Testis (tissue), 5 donors: ENCODE measurements at places on chromosomes 4 and X. TPM values are rescaled to one million over a fixed set of nuclear protein-coding genes. Genes with fewer than 3 reads are reported as not detected.

The FGF5 gene
- total RNA-seq = not detected

The SORCS2 gene
- total RNA-seq = 2.9 TPM

The CXCL8 gene
- not detected for total RNA-seq

The NUDT10 gene
- 175 TPM for total RNA-seq

The GRIA3 gene
- total RNA-seq = 2.0 TPM

The FAM47A gene
- 1.9 TPM for total RNA-seq

The RASSF6 gene
- 0.06 TPM for total RNA-seq

The F11 gene
- total RNA-seq = not detected

The F8 gene
- total RNA-seq = 35.2 TPM

The SLC10A6 gene
- total RNA-seq = 1.5 TPM

The LIAS gene
- 31.1 TPM for total RNA-seq

The ADH1A gene
- not detected for total RNA-seq

The FATE1 gene
- total RNA-seq = 1,316 TPM

The ENPP6 gene
- 3.5 TPM for total RNA-seq

The STATH gene
- total RNA-seq = not detected

DNA sequence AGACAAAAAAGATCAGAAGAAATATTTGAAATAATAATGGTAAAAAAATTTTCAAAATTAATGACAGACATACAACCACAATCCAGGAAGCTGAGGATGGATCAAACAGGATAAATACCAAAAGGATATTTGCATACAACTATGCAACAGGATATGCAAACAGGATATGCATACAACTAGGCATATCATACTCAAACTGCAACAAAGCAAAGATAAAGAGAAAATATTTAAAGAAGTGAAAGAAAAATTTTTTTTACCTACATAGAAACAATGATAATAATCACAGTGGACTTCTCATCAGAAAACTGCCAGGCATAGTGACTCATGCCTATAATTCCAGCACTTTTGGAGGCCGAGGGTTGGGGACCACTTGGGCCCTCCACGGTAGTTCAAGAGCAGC, 11.3 kb upstream of the DHX15 start:
- H3K4me1 ChIP-seq = no peaks in the 10 kb centered on the region
- H3K27ac ChIP-seq = no peak overlapping the region
- no peaks in the 10 kb centered on the region for H3K27me3 ChIP-seq
- no peaks in the 10 kb centered on the region for H3K36me3 ChIP-seq
- no peak for DNase-seq

GRCh38 chrX:96621811-96622210, 62.8 kb upstream of the DIAPH2 start:
- no peaks in the 10 kb centered on the region for H3K4me1 ChIP-seq
- H3K36me3 ChIP-seq = no peaks in the 10 kb centered on the region
- H3K27me3 ChIP-seq = no peaks in the 10 kb centered on the region
- H3K4me3 ChIP-seq = no peak overlapping the region
- H3K27ac ChIP-seq = no peak overlapping the region

- no peaks in the 10 kb centered on the region for H3K36me3 ChIP-seq
- no peak overlapping the region for H3K27ac ChIP-seq
- H3K4me1 ChIP-seq = peaks cover 8% of the 10 kb centered on the region
- DNase-seq = peak; percentile 15
These were observed 88.3 kb downstream of the CLCN4 start for GRCh38 chrX:10244915-10245622.

DNA sequence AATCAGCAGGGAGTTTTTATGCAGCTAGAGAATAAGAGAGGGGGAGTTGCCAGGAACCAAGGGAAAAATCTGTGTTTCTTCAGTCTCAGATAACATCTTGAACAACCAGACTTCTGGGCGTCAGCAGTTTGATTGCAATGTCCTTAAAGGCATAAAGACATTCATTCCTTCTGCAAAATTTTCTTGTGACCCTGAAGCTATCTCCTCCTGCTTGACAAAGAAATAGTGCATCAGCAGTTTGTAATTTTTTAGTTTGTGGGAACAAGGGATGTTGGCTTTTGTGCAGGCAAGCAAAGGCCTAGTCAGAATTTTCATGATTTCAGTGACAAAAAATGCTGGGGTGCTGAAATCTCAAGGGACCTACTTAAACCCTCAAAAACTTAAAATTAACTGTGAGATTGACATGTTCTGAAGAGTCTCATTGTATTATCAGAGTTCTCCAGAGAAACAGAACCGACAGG, 125.8 kb upstream of the UNC5C start:
- no peaks in the 10 kb centered on the region for H3K36me3 ChIP-seq
- DNase-seq = peak; percentile 41
- H3K4me3 ChIP-seq = no peak overlapping the region
- H3K4me1 ChIP-seq = peaks cover 4% of the 10 kb centered on the region

DNA sequence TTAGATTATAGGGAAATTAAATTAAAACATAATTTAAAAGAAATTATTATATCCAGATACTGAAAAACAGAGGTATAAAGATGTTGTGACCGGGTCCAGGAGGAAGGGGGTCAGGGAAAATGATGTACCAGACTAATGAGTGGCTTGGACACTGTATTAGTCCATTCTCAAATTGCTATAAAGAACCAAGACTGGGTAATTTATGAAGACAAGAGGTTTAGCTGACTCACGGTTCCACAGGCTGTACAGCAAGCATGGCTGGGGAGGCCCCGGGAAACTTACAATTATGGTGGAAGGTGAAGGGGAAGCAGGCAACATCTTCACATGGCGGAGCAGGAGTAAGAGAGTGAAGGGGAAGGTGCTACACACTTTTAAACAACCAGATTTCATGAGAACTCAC, 3.4 kb upstream of the FAM9B start:
- H3K27me3 ChIP-seq = no peaks in the 10 kb centered on the region
- DNase-seq = no peak
- no peak overlapping the region for H3K4me3 ChIP-seq
- H3K27ac ChIP-seq = no peak overlapping the region

GRCh38 chr4:13830449-13830848, 202.9 kb upstream of the BOD1L1 start:
- H3K36me3 ChIP-seq = no peaks in the 10 kb centered on the region
- H3K27me3 ChIP-seq = no peaks in the 10 kb centered on the region
- H3K4me1 ChIP-seq = no peaks in the 10 kb centered on the region
- no peak for DNase-seq

DNA sequence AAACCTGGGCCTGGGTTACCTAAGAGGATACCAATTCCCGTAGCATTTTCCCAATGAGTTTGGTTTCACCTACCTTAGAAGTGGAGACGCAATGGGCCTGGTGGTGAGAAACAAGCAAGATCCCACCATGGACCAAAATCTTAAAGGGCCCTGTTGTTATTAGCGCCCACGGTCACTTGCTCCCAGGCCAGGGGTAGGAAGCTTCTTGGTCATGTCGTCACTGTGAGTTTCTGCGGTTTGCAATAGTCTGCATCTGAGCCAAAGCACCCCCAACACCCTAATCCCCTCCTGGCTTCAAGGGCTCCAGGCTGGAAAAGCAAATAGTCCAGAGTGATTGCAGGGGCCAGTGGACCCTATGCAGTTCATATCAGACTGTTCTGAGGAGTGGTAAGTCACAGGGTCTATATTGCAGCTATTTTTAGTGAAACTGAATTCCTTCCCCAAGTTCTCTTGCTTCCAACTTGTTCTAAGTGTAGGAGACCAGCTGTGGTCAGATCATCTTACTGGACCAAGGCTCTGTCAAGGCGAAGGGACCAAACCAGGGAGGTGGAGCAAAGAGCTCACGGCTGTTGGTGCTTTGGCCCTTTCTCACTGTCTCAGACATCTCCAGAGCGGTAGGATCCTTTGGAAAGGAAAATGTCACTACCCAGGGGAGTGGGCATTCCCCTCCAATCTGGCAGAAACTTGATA, 307.9 kb upstream of the F9 start:
- H3K27me3 ChIP-seq = no peaks in the 10 kb centered on the region
- H3K27ac ChIP-seq = no peak overlapping the region
- H3K4me3 ChIP-seq = no peak overlapping the region
- H3K4me1 ChIP-seq = no peaks in the 10 kb centered on the region
- DNase-seq = no peak

DNA sequence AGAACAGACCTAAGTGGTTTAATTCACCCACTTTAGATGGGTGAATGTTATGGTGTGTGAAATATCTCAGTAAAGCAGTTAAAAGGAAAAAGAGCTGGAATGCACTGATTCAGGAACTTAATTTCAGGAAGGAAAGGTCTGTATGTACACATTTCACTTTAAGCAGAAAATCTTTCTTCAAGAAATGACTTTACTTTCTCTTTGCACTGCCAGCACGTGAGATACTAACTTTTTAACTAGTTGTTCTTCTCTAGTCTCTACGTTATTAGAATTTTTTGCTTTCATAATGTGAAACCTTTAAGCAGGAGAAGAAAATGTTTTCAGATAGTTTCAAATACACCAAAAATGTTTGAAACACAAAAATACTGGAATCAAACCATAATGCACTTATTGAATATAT, 18.8 kb downstream of the C4orf46 start:
- H3K4me1 ChIP-seq = no peaks in the 10 kb centered on the region
- DNase-seq = no peak
- no peaks in the 10 kb centered on the region for H3K27me3 ChIP-seq

DNA sequence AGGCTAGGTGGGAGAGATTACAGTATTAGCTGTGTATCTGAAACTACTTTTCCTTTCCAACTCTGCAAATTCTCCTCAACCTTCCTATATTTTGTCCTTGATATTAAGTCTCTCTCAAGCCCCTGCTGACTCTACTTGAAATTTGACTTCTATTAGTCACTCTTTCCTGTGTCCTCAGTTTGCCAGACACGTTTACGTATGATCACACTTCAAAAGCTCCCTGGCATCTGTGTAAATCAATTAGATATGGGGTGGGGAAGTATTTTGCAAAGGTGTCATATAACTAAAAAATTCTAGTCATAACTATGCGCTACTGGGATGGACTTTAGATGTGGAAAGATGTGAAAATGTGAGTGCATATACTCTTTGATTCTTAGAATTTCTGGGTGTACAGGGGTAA, 67.4 kb upstream of the ARHGAP24 start:
- H3K27me3 ChIP-seq = no peaks in the 10 kb centered on the region
- H3K4me1 ChIP-seq = no peaks in the 10 kb centered on the region
- no peak overlapping the region for H3K4me3 ChIP-seq
- H3K27ac ChIP-seq = no peak overlapping the region
- no peaks in the 10 kb centered on the region for H3K36me3 ChIP-seq

DNA sequence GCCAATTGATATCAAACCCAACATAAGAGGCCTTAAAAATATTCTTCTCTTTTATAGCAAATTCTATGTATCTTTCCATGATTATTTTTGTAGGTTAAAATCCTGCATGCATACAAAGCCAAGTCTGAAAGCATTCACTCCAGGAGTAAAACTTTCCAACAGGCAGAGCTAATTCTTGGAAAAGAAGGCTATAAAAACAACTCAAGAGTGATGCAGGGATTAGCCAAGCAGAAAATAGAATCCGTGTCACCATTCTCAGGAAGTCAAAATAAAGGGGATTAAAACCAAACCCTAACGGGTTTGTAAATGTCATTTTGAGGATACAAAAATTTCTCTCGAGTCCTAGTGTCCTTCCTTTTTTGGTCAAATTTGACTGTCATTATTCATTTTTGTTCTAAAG, 412.4 kb downstream of the DMD start:
- H3K4me1 ChIP-seq = no peaks in the 10 kb centered on the region
- H3K27ac ChIP-seq = no peak overlapping the region
- no peak overlapping the region for H3K4me3 ChIP-seq
- H3K27me3 ChIP-seq = no peaks in the 10 kb centered on the region
- no peaks in the 10 kb centered on the region for H3K36me3 ChIP-seq

- peaks cover 4% of the 10 kb centered on the region for H3K4me1 ChIP-seq
- H3K4me3 ChIP-seq = no peak overlapping the region
- H3K27ac ChIP-seq = no peak overlapping the region
- DNase-seq = no peak
- H3K27me3 ChIP-seq = no peaks in the 10 kb centered on the region
- no peaks in the 10 kb centered on the region for H3K36me3 ChIP-seq
These were observed 689.4 kb upstream of the ATOH1 start for GRCh38 chr4:93139118-93139517.

- peaks cover 35% of the 10 kb centered on the region for H3K4me1 ChIP-seq
- H3K27ac ChIP-seq = no peak overlapping the region
- DNase-seq = no peak
- H3K4me3 ChIP-seq = no peak overlapping the region
- no peaks in the 10 kb centered on the region for H3K27me3 ChIP-seq
These were observed 5.7 kb downstream of the LETM1 start for GRCh38 chr4:1850276-1850675.

DNA sequence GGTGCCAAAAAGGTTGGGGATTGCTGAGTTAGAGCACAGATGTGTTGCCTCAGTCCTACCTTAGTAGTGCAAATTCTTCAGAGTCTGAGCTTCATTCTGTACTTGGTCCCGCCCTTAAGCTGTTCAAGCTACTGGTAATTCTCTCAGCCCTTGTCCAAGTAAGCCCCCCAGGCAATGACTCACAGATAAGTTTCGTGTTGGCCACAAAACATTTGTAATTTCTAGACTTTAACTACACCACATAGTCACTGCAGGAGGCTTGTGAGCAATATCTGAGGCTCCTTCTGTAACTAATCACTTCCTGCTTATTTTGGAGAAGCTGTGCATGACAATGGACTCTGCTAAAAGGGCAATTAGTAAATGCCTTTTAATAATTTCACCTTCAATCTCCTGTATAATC, 1420.5 kb downstream of the PCDH7 start:
- no peaks in the 10 kb centered on the region for H3K36me3 ChIP-seq
- H3K4me1 ChIP-seq = no peaks in the 10 kb centered on the region
- H3K27ac ChIP-seq = no peak overlapping the region
- DNase-seq = no peak

DNA sequence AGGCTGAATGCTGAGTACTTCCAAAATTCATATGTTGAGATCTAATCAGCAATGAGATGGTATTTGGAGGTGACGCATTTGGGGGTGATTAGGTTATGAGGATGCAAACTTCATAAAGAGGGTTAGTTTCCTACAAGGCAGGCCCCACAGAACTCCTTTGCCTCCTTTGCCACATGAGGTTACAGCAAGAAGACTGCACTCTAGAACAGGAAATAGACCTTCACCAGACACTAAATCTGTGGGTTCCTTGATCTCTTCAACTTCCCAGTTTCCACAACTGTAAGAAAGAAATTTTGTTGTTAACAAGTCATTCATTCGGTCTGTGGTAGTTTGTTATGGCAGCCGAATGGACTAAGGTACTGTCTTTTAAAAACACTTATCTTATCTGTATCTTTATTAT, 681.9 kb upstream of the HS3ST1 start:
- H3K27ac ChIP-seq = no peak overlapping the region
- H3K36me3 ChIP-seq = no peaks in the 10 kb centered on the region
- H3K4me3 ChIP-seq = no peak overlapping the region
- no peak for DNase-seq
- H3K4me1 ChIP-seq = no peaks in the 10 kb centered on the region

DNA sequence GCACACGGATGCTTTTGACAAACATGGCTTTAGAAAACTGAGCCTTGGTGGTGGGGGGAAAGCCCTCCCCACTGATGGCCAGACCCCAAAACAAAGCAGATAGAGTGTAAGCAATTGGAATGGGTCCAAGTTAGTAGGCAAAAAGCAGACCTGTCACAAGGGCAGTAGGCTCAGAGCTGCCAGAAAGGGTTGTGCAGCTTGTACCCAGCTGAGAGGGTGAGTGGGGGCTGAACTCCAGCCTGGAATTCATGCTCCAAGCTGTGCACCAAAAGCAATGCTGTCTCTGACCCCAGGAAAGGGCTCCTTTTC, 101.1 kb upstream of the TEX13D start:
- no peak overlapping the region for H3K4me3 ChIP-seq
- no peaks in the 10 kb centered on the region for H3K36me3 ChIP-seq
- H3K27ac ChIP-seq = no peak overlapping the region
- H3K27me3 ChIP-seq = no peaks in the 10 kb centered on the region
- H3K4me1 ChIP-seq = no peaks in the 10 kb centered on the region

- no peaks in the 10 kb centered on the region for H3K36me3 ChIP-seq
- H3K27me3 ChIP-seq = no peaks in the 10 kb centered on the region
- H3K27ac ChIP-seq = no peak overlapping the region
- H3K4me1 ChIP-seq = no peaks in the 10 kb centered on the region
- H3K4me3 ChIP-seq = no peak overlapping the region
These were observed 221.9 kb upstream of the MBNL3 start for GRCh38 chrX:132710656-132711155.
